Lower leg skin (tissue), 4 donors: ENCODE measurements at places on chromosomes 13 and 19. TPM values are rescaled to one million over a fixed set of nuclear protein-coding genes. Genes with fewer than 3 reads are reported as not detected.

Gene IFT88
- 7.5 TPM for total RNA-seq

Gene LILRA2
- not detected for total RNA-seq

Gene SMIM44
- not detected for total RNA-seq

Gene SIGLEC12
- not detected for total RNA-seq

Gene ZNF540
- 6.9 TPM for total RNA-seq

Gene MCEMP1
- not detected for total RNA-seq

Gene FXYD3
- 630 TPM for total RNA-seq
